ENCODE measurements at places on chromosomes 7 and 10.

DNA sequence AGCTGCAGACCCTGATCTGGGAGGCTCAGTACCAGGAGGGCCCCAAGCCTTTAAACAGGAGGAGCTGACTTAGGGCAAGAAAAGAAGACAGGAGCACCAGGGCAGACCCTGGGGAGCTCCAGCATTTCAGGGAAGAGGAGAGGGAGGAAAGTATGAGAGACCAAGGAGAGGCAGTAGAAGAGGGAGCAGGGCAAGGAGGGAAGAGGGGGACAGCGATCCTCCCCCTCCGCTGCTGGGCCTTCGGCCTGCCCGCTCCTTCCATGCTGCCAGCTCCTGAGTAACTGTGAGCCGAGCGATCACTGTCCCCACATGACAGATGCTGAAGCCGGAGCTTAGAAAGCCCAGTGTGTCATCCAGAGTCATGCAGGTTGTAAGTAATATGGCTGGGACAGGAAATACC lies 65.9 kb downstream of the ALOX5 start:
- DNase-seq: no peak

DNA sequence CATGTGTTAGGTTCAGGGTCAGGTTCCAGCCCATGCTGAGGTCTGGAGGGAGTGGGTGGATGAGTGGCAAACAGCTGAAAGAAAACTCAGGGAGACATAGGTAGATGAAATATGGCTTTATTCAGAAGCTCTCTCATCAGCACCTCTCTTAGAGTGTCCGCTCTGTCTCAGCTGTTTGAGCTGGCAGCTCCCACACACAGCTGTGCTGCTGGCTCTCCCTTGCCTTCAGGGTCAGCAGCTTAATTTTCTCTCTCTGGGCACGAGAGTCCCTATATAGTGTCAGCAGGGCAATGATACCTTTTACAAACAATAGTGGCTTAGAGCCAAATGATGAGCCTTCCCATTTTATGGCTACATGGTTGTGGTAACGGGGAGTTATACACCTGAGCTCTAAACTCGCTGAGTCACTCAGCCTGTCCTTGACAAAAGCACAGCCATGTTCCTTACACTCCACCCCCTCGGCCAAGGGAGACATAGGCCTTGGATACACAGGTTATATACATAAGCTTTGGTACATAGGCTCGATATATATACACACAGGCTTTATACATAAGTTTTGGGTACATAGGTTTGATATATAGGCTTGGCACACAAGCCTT lies 10.4 kb downstream of the RNF133 start:
- no peak for DNase-seq

GRCh38 chr10:90378524-90379076 lies 479.2 kb downstream of the HTR7 start:
- DNase-seq: no peak

DNA sequence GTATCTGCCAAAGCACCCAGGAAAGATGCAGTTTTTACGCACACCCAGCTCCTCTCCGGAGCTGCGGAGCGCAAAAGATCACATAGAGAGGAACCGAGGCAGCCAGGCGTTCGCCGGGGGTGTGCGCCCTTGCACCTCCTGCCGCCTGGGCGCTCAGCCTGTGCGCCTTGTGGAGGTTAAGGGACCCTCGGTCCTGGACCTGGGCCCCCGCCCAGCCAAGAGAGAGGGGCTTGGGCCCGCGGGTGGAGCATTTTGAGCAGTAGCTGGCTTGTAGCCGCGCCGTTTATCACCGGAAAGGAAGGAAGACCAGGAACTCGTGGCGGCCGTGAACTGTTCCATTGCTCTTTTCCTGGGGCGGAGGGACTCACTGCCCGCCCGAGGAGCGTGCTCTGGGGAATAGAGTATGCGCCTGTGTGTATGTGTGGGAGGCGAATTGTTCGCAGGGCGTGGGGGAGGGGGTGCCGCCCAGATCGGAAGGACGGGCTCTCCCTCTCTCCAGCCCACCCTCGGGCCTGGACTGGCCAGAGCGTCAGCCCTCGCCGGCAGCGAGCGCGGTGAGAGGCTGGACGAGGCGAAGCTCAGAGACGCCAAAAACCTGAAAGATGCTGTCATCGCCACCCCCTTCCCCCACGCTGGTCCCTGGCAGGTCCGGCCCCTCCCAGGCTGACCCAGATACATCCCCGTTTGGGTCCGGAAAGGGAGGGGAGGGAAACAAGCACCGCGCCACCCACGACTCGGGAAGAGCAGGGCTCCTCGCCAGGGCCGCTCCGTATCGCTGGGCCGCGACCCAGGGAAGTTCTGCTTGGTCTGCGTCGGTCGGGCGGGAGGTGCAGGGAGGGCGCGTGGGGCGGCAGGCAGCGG lies 1.2 kb upstream of the WNT2 start:
- no peak for DNase-seq

DNA sequence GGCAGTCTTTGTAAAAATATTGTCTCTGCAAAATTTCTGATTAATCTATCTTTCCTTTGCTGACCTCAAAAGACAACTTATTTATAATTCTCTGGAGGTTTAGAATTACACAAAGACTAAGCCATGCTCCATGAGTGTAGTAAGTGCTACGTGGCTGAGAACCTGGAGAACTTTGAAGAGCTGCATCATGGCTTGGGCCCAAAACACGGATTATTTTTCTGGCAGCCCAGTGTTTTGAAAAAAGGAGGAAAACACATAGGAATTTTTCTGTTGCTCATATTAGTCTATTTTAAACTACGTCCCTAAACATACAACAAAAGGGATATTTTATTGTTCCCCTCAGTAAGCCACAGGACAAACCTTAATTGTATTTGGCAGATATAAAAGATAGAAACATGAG lies 360.7 kb upstream of the MYO3A start:
- DNase-seq: no peak

GRCh38 chr10:125362950-125363349 lies 202.6 kb upstream of the CTBP2 start:
- DNase-seq: no peak

DNA sequence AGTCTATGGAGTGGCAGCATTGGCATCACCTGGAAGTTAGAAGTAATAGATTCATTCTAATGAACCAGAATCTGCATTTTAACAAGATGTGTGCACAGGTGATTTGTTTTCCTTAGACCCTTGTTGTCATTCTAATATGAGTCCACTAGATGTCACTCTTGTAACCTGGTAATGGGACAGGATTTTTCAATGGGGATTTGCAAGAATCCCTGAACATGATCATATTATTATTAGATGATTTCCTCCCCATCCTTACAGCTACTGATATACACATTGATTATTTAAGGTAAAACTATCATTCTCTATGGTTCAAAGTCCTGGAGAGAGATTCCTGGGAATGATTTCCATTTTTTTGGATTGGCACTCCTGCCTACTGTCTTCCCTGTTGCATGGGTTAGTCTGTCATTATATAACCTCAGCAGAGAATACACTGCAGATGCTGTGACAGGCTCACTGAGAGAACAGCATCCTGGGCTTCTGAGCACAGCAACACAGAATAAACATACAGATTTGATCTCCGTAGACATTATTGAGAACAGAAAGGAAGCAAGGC lies 194.9 kb downstream of the SUGCT start:
- DNase-seq: no peak

DNA sequence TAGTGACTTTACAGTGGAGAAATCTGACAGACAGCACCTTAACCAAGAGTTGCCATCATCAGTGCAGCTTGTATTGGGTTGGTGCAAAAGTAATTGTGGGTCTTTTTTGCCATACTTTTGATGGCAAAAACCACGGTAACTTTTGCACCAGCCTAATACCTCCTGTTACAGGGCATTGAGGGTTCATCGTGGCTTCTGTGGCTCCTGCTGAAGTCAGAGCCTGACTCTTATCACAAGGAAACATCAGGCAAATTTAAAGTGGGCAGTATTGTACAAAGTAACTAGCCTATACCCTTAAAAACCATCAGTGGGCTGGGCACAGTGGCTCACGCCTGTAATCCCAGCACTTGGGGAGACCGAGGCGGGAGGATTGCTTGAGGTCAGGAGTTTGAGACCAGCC lies 117.4 kb downstream of the HECW1 start:
- DNase-seq: no peak

Data from coronary artery (tissue), 2 donors.